GM23248 (cell line): ENCODE measurements at places on chromosomes 3 and 15. TPM values are rescaled to one million over a fixed set of nuclear protein-coding genes. Genes with fewer than 3 reads are reported as not detected.
A peak's percentile ranks its signal among the peaks of the same experiment; 100 is the strongest.

ZNF660 gene
- total RNA-seq: 0.76 and 0.97 TPM in 2 replicates

EPHB1 gene
- 0.43 and 1.6 TPM in 2 replicates for total RNA-seq

FRG2C gene
- not detected in 2 replicates for total RNA-seq

CELF6 gene
- 0.22 and 1.0 TPM in 2 replicates for total RNA-seq

UCN2 gene
- total RNA-seq: 0.25 and 0.86 TPM in 2 replicates

FGD5 gene
- total RNA-seq: not detected in 2 replicates

CA12 gene
- 41.1 and 41.8 TPM in 2 replicates for total RNA-seq

RARB gene
- not detected in 2 replicates for total RNA-seq

ZPLD1 gene
- total RNA-seq: 0.22 TPM in 1 of 2 replicates, not detected in the other

GRCh38 chr3:44860117-44860516 is 1.6 kb upstream of the TMEM42 start:
- no peaks in the 10 kb centered on the region for H3K27me3 ChIP-seq
- H3K4me3 ChIP-seq: no peak overlapping the region
- H3K27ac ChIP-seq: no peak overlapping the region
- DNase-seq: no peak

- peaks cover 15% of the 10 kb centered on the region for H3K4me1 ChIP-seq
- H3K36me3 ChIP-seq: peaks cover 39% of the 10 kb centered on the region; the same call in 1 of the 2 replicates
- no peak for DNase-seq
- no peak overlapping the region for H3K27ac ChIP-seq
- H3K27me3 ChIP-seq: no peaks in the 10 kb centered on the region
Observed at GRCh38 chr15:89807689-89808088, 7.0 kb downstream of the ANPEP start.

DNA sequence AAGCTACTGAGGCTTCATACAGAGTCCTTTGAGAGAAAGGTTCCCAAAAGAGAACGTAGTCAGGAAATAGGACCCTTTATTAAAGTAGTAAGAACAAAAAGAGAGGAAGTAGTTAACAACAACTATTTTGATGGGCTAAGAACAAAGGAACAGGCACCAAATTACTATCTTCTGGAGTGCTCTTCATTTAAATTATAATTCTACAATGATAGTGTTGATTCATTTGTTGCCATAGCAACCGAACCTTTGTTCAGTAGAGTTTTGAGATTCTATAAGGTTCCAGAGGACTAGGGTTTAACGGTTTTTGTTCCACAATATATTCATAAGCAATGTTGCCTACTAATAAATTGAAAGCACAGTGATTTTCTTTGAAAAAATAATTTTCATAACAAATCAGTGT is 78.8 kb downstream of the CMSS1 start:
- peaks cover 46% of the 10 kb centered on the region for H3K4me1 ChIP-seq
- peak overlapping the region; percentile 20; the same call in 1 of the 2 replicates for H3K4me3 ChIP-seq
- H3K27me3 ChIP-seq: no peaks in the 10 kb centered on the region
- peak overlapping the region; percentile 97 for H3K27ac ChIP-seq
- H3K36me3 ChIP-seq: no peaks in the 10 kb centered on the region
- DNase-seq: peak; percentile 44

DNA sequence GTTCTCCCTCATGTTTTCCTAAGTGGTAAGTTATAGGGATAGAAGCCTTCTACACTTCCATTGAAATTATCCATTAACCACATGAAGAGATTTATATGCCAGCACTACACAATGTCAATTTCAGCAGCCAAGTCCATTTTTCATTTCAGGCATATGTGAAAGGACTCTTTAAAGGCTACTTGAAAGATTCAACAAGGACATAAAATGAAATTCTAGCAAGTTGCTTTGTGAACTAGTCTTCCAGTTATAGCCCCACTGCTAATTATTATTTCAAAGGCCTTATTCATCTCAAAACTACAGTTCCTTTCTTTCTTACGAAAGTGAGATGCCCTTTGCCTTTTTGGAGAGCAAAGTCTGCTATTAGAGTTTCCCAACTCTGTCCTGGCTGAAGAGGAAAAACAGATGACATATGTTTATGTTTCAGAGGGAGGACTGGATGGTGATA is 66.0 kb upstream of the SLC2A2 start:
- H3K4me3 ChIP-seq: no peak overlapping the region
- no peak for DNase-seq
- no peak overlapping the region for H3K27ac ChIP-seq
- no peaks in the 10 kb centered on the region for H3K27me3 ChIP-seq
- H3K36me3 ChIP-seq: no peaks in the 10 kb centered on the region

DNA sequence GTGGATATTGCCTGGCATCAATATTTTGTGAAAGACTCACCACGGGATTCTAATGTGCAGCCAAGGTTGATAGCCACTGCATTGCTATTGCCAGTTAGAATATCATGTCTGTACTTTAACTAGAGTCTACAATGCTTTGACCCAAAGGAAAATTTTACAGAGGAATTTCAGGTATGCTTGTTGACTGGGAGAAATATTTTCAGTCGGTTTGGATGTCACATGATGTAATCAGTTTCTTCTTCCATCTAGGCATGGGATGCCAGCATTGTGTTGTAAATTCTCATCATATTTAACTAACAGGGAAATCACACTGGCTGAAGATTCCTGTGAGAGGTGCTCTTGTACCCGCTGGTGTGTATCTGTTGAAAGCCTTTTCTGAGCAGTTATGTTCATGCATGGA is 508.9 kb upstream of the ADAMTS9 start:
- DNase-seq: no peak
- no peak overlapping the region for H3K27ac ChIP-seq
- H3K4me1 ChIP-seq: no peaks in the 10 kb centered on the region
- H3K4me3 ChIP-seq: no peak overlapping the region
- peaks cover 3% of the 10 kb centered on the region for H3K27me3 ChIP-seq
- H3K36me3 ChIP-seq: no peaks in the 10 kb centered on the region

DNA sequence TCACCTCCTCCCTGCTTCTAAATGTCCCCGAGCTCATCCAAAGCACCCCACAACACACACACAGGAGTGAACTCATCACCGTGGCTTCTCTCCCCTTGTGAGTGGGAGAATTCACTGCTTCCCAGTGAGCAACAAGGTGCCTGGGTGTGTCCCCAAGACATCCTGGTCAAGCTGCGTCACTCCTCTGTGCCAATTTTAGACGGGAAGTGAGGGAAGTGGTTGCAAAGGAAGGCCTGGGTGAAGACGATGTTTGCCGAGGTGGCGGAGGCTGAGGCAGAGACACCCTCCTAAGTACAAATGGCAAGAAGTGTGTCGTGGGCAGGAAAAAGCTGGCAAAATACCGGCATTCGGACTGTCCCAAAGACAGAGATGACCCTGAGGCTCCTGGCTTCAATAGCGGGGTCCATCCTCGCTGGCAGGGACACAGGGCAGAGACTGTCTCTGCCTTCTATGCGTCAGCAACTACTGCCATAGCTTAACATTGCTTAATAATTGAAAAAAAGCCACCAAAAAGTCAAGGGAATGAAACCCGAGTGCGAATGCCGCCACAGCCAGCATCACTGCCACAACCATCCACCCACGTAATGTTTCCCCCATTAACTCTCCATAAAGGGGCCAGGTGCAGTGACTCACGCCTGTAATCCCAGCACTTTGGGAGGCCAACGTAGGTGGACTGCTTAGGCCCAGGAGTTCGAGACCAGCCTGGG is 72.8 kb downstream of the VGLL4 start:
- no peaks in the 10 kb centered on the region for H3K27me3 ChIP-seq
- H3K4me3 ChIP-seq: no peak overlapping the region
- peaks cover 42% of the 10 kb centered on the region for H3K4me1 ChIP-seq
- peak overlapping the region; percentile 99 for H3K27ac ChIP-seq
- DNase-seq: peak; percentile 79
- peaks cover 6% of the 10 kb centered on the region; the same call in 1 of the 2 replicates for H3K36me3 ChIP-seq

GRCh38 chr3:106930086-106930485 is 447.2 kb upstream of the CCDC54 start:
- no peak for DNase-seq
- no peak overlapping the region for H3K27ac ChIP-seq
- H3K4me3 ChIP-seq: no peak overlapping the region
- no peaks in the 10 kb centered on the region for H3K36me3 ChIP-seq
- H3K4me1 ChIP-seq: no peaks in the 10 kb centered on the region

DNA sequence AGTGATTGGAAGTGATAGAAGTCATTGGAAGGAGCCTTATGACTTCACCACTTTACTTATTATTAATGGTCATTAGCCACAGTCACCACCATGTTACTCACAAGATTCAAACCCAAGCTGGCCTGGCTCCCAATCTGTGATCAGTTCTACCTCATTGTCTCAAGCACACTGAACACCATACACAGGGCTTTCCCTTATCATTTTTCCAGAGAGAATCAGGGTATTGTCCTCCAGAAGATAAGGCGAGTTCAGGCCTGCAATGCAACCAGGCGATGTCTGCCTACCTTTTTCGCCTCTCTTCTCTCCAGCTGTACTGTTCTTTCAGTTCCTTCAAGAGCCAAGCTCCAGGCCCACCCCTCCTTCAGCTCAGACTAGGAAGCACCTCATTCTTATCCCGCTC is 24.9 kb downstream of the EMC7 start:
- no peaks in the 10 kb centered on the region for H3K36me3 ChIP-seq
- no peak overlapping the region for H3K4me3 ChIP-seq
- no peaks in the 10 kb centered on the region for H3K27me3 ChIP-seq
